Stimulated activated CD4-positive, alpha-beta T cell treated with anti-CD3 and anti-CD28 coated beads, TNF-alpha, amount 100 ng/mL, for 24 hours (primary cell): ENCODE measurements at places on chromosomes 16 and 17.

DNA sequence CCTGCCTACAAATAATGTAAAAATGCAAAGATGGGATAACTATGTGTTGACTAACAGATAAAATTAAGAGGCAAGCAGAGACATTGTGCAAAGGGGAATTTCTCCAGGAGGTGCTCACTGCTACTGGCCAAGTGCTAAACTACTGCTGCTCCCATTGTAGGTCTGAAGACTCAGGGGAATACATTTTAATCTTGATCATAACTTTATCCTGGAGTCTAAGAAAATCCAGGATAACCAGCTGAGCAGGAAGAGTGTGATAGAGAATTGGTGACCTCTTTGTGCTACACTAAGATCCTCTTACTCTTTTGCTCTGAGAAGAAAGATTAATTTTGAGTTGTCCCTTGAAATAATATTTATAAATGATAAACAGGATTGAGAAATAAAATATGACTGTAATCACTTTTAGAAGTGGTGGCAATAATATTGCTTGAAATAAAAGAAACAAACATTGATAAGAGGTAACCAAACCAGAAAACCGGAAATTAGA, 5.9 kb downstream of the RNF43 start:
- no peak for DNase-seq

GRCh38 chr17:40524243-40524965, 23.0 kb upstream of the TNS4 start:
- DNase-seq, result no peak

GRCh38 chr17:16379654-16380053, 1.2 kb upstream of the UBB start:
- no peak for DNase-seq

DNA sequence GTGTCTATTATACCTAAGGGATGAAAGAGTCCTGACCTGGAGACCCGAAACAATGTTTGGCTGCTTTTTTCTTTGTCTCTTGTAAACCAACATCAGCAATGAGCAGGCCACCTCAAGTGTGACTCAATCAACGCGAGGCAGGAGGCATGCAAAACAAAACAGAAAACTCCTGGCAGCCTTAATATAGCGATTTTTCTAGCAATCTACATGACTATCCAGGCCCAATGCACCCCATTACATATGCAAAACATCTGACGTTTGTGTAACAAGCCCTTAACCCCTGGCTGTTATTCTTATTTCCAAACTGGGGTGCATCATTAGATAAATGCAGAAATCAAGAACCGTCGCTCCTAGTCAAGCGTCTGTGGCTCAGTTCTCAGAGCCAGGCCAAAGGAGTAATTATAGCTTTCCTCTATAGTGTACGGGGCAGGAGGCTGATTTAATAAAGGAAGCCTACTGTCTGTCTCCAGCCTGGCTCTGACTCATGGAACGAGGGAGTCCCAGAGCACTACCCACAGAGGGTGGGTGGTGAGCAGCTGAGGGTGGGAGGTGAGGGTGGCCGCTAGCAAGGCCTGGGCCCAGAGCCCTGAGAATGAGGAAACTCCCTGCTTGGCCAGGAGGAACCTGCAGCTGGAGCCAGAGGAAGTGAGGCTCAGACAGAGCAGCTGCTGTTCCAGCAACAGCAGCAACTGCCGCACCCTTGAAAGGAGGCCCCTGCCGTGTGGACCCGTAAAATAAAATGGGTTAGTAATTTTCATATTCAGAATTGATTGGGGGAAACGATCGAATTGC, 43.9 kb downstream of the CHD9 start:
- no peak for DNase-seq

DNA sequence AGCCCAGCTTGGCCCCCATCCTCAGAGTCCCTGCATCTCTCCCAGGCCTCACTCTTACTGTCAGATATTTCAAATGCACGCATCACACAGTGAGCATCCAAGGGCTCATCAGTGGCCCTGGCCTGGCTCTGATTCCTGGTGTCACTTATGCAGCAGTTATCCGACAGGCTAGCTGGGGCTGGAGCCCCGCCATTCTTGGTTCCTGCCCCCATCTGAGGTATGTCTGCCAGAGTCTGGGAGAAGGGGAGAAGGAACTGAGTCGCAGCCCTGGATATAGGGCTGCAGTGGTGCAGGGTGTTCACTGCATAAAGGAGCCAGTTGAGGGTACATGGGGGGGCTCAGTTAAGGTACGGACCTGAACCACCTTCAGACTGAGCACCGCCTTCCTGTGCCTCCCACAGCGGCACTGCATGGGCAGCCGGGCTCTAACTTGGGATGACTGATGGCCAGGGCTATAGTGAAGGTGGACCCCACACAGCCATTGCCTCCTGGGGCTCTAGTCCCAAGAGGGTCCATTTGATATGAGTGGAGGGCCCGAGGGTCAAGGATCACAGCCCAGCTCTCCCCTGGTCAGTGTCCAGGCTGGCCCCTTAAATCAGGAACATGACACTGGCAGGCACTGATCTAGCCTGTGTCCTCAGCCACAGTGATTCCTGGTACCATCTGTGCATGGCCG, 1.8 kb upstream of the RASD1 start:
- DNase-seq, result no peak

GRCh38 chr16:59173408-59173831, 439.3 kb upstream of the GOT2 start:
- DNase-seq, result no peak
